ENCODE measurements at places on chromosomes 7 and 10. TPM values are rescaled to one million over a fixed set of nuclear protein-coding genes. Genes with fewer than 3 reads are reported as not detected.

DNA sequence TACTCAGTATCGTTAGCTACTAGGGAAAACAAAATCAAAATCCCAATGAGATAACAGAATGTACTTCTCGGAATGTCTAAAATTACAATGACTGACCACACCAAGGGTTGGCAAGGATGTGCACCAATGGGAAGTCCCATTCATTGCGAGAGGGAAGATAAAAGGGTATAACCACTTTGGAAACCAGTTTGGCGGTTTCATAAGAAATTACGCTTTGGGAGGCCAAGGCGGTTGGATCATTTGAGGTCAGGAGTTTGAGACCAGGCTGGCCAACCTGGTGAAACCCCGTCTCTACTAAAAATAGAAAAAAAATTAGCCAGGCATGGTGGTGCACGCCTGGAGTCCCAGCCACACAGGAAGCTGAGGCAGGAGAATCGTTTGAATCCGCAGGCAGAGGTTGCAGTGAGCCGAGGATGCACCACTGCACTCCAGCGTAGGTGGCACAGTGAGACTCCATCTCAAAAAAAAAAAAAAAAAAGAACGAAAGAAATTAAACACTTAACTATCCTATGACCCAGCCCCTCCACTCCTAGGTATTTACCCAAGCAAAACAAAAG lies 7.6 kb downstream of the HACD1 start:
- H3K27me3 ChIP-seq, result no peaks in the 10 kb centered on the region
- H3K4me3 ChIP-seq, result no peak overlapping the region
- H3K27ac ChIP-seq, result no peak overlapping the region
- peaks cover 3% of the 10 kb centered on the region for H3K4me1 ChIP-seq

GRCh38 chr7:158550886-158551452 lies 36.7 kb downstream of the PTPRN2 start:
- H3K4me1 ChIP-seq, result no peaks in the 10 kb centered on the region
- no peak for DNase-seq
- H3K27ac ChIP-seq, result no peak overlapping the region
- H3K27me3 ChIP-seq, result peaks cover 8% of the 10 kb centered on the region

DNA sequence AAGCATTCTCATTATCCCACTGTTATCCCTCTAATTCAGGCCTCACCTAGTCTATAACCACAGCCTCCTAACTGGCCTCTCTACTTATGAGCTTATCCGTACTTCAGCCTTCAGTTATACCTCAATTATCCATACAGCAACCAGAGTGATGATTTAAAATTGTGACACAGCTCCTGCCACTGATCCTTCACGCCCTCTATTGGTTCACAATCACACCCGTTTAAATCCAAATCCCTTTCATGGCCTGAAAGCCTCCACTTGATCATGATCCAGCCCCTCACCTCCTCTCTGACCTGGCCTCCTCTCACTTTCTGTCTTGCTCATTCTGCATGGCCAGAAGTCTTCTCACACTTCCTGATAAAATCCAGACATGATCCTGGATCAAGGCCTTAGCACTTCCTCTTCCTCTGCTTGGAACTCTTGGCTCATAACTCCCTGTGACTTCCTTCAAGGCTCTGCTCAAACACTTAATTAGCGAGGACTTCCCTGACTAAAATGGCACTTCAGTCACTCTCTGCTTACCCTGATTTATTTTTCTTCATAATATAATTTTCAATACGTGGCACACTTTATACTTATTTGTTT lies 19.0 kb upstream of the TMEM26 start:
- peaks cover under 1% of the 10 kb centered on the region for H3K27me3 ChIP-seq
- no peak for DNase-seq
- peaks cover 10% of the 10 kb centered on the region for H3K4me1 ChIP-seq
- H3K36me3 ChIP-seq, result no peaks in the 10 kb centered on the region
- H3K4me3 ChIP-seq, result no peak overlapping the region
- no peak overlapping the region for H3K27ac ChIP-seq

DNA sequence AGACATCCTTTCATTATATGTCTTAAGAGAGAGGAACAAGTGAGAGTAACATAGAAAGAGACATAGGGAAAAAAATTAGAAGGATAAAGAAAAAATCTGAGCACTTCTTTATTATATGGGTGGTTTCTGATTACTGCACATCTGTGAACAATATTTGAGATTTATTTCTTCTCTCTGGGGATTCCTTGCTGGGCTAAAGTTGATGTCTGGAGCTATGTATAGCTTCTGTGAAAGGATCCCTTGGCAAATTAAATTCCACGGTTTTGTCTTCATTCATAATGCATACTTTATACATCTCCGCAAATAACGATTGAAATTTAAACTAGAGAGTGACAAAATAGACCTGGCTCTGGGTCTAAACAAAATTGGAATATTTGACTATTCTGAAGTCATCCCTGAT lies 232.2 kb upstream of the CTBP2 start:
- H3K27me3 ChIP-seq, result peaks cover 9% of the 10 kb centered on the region
- no peaks in the 10 kb centered on the region for H3K36me3 ChIP-seq
- H3K27ac ChIP-seq, result no peak overlapping the region
- H3K4me3 ChIP-seq, result no peak overlapping the region
- peaks cover 13% of the 10 kb centered on the region for H3K4me1 ChIP-seq

DNA sequence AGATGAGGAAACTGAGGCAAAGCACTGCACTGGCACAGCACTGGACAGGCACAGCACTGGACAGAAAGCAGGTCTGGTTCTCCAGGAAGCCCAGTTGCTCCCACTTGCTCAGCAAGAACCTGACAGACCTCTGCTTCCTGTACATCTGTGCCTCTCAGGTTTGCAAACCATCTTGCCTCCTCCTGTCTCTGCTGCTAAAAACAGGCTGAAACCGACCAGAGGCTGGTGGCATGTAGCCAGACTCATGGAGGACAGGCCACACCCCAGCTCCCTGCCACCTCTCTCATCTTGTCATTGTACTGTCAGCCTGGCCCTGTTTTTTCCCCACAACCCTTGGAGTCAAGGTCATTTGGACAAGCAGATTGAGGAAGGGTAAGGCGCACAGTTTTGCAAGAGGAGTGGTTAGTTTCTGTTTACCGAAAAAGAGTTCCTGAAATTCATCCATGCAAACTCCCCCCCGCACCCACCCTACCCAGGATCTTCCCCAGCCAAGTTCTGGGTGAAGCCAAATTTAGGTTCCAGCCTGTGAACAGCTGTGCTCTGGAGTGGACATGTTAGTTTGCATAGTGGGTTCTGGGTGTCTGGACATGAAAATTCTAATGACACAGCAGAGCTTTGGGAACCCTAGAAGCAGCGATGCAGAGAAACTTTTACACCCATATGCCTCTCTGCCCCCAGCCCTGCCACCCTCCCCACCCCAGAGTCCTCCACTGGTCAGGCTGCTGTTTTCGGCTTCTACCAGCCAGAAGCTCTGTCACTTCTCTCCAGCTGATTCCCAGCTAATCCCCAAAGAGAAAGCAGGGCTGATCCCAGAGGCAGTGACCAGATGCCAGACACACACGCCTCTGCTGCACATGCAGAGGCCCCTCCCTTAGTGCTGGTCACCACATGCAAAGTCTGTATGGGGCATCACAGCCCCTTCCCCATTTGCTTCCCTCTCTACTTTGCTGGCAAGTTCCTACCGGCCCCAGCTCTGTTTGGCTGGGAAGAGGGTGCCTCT lies 8.5 kb upstream of the C10orf105 start:
- no peak overlapping the region for H3K4me3 ChIP-seq
- no peaks in the 10 kb centered on the region for H3K27me3 ChIP-seq
- peaks cover 29% of the 10 kb centered on the region for H3K4me1 ChIP-seq

GRCh38 chr7:115827305-115828045 lies 203.1 kb downstream of the TFEC start:
- no peak overlapping the region for H3K27ac ChIP-seq
- DNase-seq, result no peak
- no peak overlapping the region for H3K4me3 ChIP-seq
- no peaks in the 10 kb centered on the region for H3K27me3 ChIP-seq
- H3K4me1 ChIP-seq, result peaks cover 12% of the 10 kb centered on the region

DNA sequence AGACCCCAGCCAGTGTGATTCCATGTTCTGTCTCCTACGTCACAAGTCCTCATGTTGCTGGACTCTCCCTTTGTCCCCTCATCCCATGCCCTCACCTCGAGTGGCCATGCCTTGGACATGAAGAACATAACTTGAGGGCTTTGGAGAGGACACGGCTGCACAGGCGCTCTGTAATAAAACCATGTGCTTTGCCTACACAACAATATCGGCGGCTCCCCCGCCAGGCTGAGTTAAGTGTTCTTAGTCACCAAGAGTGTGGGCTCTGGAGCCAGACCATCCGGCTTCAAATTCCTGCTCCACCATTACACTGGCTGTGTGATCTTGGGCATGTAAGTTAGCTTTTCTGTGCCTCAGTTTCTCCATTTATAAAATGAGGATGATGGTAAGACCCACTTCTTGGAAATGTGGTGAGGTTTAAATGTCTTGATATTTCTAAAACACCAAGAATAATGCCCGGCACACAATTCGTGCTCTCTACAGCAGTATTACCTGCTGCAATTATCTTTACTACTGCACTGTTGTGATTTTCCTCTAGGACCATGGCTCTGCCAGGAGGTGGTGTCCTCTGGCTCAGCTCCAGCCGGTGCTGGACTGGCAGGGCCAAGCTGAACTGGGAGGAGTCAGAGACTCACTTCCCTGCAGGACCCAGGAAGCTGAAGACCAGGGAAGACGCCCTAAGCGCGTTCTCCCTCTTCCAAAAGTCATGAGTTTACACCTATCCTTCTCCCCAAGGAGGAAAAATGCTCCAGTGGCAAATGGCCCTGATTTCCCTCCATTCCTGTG lies 15.7 kb downstream of the SLIT1 start:
- H3K36me3 ChIP-seq, result no peaks in the 10 kb centered on the region
- no peak for DNase-seq
- no peak overlapping the region for H3K27ac ChIP-seq
- no peak overlapping the region for H3K4me3 ChIP-seq
- H3K4me1 ChIP-seq, result no peaks in the 10 kb centered on the region
- peaks cover 40% of the 10 kb centered on the region for H3K27me3 ChIP-seq

The SRRT gene
- 240 TPM for total RNA-seq

GRCh38 chr10:17067376-17068264 lies 62.0 kb downstream of the CUBN start:
- H3K27me3 ChIP-seq, result no peaks in the 10 kb centered on the region
- H3K4me1 ChIP-seq, result peaks cover 38% of the 10 kb centered on the region
- DNase-seq, result no peak
- no peaks in the 10 kb centered on the region for H3K36me3 ChIP-seq
- peak overlapping the region; percentile 45 for H3K27ac ChIP-seq
- H3K4me3 ChIP-seq, result no peak overlapping the region

DNA sequence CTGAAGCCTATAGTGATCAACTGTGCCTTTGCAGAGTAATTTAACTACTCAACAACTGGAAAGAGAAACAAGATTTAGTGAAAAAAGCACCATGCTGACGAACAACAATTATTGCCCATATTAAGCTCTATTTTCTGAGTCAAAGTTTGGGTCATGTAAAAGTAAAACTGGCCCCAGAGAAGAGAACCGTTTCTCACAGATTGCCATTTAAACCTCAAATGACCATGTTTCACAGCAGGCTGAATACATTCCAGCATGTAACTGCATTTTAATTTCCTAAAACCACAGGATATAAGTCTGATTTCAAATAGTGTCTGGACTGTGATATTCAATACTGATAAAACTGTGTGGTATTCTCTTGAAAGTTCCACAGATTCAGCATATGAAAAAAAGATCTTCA lies 140.7 kb downstream of the ATE1 start:
- H3K27me3 ChIP-seq, result no peaks in the 10 kb centered on the region
- peaks cover 13% of the 10 kb centered on the region for H3K4me1 ChIP-seq
- no peak overlapping the region for H3K27ac ChIP-seq
- no peak for DNase-seq
- no peak overlapping the region for H3K4me3 ChIP-seq
- H3K36me3 ChIP-seq, result peaks cover 9% of the 10 kb centered on the region

The LOXL4 gene
- 7.9 TPM for total RNA-seq

- no peaks in the 10 kb centered on the region for H3K4me1 ChIP-seq
- DNase-seq, result no peak
- H3K4me3 ChIP-seq, result no peak overlapping the region
These were observed 127.2 kb upstream of the SP4 start for GRCh38 chr7:21300692-21301091.

Measured in mesothelial cell of epicardium (in vitro differentiated cells).